Spinal cord (tissue), 10 donors: ENCODE measurements at places on chromosomes 5 and 9.
A peak's percentile ranks its signal among the peaks of the same experiment; 100 is the strongest.

- no peaks in the 10 kb centered on the region for H3K27me3 ChIP-seq
- no peak overlapping the region for H3K27ac ChIP-seq
- H3K4me3 ChIP-seq: no peak overlapping the region
- peaks cover 3% of the 10 kb centered on the region for H3K36me3 ChIP-seq
- DNase-seq: peak; percentile 41
- H3K4me1 ChIP-seq: no peaks in the 10 kb centered on the region
Observed at GRCh38 chr9:85960688-85961093, 19.7 kb downstream of the NAA35 start.

GRCh38 chr5:85096421-85096820, 711.7 kb upstream of the EDIL3 start:
- H3K4me1 ChIP-seq: no peaks in the 10 kb centered on the region
- no peak overlapping the region for H3K27ac ChIP-seq
- no peaks in the 10 kb centered on the region for H3K27me3 ChIP-seq
- H3K4me3 ChIP-seq: no peak overlapping the region
- no peaks in the 10 kb centered on the region for H3K36me3 ChIP-seq
- DNase-seq: no peak

DNA sequence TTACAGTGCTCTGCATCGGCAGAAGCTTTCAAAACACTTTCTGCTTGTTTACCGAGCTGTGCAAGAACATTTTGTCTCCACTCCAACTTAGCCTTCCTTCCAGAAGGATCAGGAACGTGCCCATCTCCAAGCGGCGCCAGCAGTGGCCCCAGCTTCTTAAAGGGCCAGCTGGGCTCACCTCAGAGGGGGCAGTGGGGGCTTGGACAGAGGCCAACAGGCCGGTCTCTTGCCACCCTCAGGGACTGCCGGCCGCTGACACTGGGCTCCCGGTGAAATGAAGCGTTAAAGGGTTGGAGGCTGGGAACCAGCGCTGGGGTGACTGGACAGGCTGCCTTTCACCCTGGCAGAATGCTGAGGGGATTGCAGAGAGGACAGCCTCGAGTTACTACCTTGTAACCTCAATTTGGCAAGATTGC, 67.0 kb upstream of the RNU6ATAC start:
- H3K27me3 ChIP-seq: no peaks in the 10 kb centered on the region
- peaks cover 66% of the 10 kb centered on the region for H3K4me1 ChIP-seq
- H3K36me3 ChIP-seq: no peaks in the 10 kb centered on the region
- no peak for DNase-seq

DNA sequence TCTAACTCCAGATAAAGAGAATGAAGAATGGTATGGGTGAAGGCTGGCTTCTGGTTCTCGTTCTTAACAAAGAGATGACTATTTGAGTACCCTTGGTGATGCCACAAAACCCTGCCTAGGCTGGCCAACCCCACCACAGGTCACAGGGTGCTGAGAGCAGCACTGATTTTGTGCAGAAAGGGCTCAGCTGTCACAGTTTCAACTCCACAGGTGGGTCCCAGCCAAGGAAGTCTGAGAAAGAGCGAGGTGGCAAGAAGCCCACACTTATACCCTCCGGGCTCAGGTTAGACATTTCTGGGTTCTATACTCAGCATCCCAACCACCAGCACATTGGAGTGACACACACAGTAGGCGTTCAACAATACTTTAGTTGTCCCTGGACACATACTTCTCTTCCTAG, 118.1 kb downstream of the SLIT3 start:
- H3K27ac ChIP-seq: no peak overlapping the region
- peaks cover 5% of the 10 kb centered on the region for H3K27me3 ChIP-seq
- no peaks in the 10 kb centered on the region for H3K36me3 ChIP-seq
- H3K4me1 ChIP-seq: no peaks in the 10 kb centered on the region
- H3K4me3 ChIP-seq: no peak overlapping the region

GRCh38 chr5:72284559-72285423, 35.2 kb downstream of the MRPS27 start:
- H3K27me3 ChIP-seq: no peaks in the 10 kb centered on the region
- no peak overlapping the region for H3K27ac ChIP-seq
- no peak for DNase-seq
- H3K4me1 ChIP-seq: peaks cover 3% of the 10 kb centered on the region
- no peak overlapping the region for H3K4me3 ChIP-seq

DNA sequence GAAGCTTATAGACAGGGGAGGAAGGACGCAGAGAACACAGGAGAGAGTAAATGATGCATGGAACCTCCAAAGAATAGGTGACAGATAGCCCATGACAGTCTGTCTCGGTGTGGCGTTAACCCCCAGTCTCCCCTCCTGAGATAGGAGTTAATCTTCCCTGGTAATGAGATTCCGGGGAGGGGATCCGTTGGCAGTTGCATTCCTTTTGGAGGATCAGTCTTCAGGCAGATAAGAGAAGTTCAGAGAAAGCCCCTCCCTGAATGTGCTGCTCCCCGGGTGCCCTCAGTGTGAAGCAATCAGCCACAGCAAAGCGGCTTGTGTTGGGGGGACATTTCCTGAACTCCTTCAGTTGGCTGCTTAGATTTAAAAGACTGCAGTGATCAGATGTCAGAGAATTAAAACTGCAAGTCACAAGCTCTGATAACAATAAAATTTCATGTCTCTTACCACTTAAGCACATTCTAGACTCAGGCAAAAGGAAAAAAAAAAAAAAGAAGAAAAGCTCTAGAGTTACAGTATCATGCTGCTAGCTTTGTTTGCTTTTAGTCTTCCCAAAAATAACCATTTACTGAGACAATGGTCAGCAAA, 121.1 kb downstream of the EGFLAM start:
- no peak for DNase-seq
- H3K4me3 ChIP-seq: no peak overlapping the region
- peaks cover 7% of the 10 kb centered on the region for H3K4me1 ChIP-seq
- no peaks in the 10 kb centered on the region for H3K27me3 ChIP-seq
- H3K27ac ChIP-seq: peak overlapping the region; percentile 20

- no peak overlapping the region for H3K4me3 ChIP-seq
- H3K27me3 ChIP-seq: no peaks in the 10 kb centered on the region
- H3K36me3 ChIP-seq: peaks cover 90% of the 10 kb centered on the region
- no peak for DNase-seq
- H3K27ac ChIP-seq: no peak overlapping the region
Observed at GRCh38 chr5:181235689-181236366, 7.9 kb downstream of the RACK1 start.

DNA sequence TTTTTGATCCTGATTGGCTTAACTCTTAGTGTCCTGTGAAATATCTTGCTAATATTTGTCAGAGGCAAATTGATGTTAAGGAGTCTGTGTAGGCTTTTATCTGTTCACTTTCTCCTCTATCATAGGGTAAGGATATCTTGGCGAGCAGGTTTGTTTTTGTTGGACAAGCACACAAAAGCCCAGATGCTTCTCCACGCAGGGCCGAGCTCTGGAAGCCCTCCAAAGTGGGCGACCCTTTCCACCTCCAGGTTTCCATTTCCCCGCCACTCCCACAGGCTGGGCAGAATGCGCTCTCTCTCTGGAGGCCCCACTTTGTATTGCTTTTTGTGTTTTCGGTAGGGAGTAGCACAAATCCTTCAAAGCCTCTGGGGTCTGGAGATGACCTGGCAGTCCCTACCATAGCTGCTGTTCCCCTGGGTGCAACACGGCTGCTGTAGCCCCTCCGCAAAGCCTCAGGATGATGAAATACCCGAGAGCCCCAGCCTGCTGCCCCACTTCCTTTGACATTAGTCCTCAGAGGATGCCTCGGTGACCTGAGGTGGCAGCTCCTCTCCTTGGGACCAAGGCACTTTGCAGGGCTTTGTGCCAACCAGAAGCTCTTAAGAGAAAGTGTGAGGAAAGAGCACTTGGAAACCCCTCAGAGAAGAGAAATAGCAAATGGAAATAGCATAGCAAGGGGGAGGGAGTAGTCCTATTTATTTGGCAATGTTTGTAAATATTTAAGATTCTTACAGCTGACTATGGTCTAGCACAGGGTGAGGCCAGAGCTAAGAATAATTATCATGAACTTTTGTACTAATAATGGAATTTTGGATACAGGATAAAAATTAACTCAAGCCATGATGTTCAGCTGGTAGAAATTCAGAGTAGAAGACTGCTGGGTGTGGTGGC, 122.8 kb downstream of the ARHGEF28 start:
- H3K27ac ChIP-seq: peak overlapping the region; percentile 52
- H3K4me3 ChIP-seq: no peak overlapping the region
- no peaks in the 10 kb centered on the region for H3K27me3 ChIP-seq
- peaks cover 4% of the 10 kb centered on the region for H3K36me3 ChIP-seq
- no peak for DNase-seq

DNA sequence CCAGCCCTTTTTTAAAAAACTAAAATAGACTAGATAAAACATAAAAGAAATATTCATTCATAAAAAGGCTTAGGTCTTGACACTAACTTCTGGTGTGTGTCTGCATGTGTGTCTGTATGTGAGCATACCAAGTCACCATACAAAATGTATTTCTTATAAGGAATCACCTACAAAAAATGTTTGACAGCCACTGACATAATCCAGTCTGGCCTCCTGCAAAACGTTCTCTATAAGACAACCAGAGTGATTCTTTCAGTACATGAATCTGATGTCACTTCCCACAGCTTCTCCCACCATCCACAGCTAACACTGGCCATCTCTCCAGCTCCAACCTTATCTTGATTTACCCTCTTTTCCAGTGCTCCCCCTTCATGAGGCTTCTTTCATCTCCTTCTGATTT, 192.3 kb downstream of the TLE1 start:
- no peak for DNase-seq
- peaks cover 3% of the 10 kb centered on the region for H3K4me1 ChIP-seq
- H3K27ac ChIP-seq: no peak overlapping the region
- no peak overlapping the region for H3K4me3 ChIP-seq
- H3K27me3 ChIP-seq: no peaks in the 10 kb centered on the region

- H3K27me3 ChIP-seq: no peaks in the 10 kb centered on the region
- H3K4me1 ChIP-seq: no peaks in the 10 kb centered on the region
- H3K4me3 ChIP-seq: no peak overlapping the region
- no peaks in the 10 kb centered on the region for H3K36me3 ChIP-seq
- H3K27ac ChIP-seq: no peak overlapping the region
Observed at GRCh38 chr5:169667896-169668674, 31.0 kb downstream of the DOCK2 start.

GRCh38 chr5:9376363-9377117, 169.3 kb downstream of the SEMA5A start:
- H3K36me3 ChIP-seq: no peaks in the 10 kb centered on the region
- no peaks in the 10 kb centered on the region for H3K27me3 ChIP-seq
- no peaks in the 10 kb centered on the region for H3K4me1 ChIP-seq
- DNase-seq: no peak
- no peak overlapping the region for H3K4me3 ChIP-seq

DNA sequence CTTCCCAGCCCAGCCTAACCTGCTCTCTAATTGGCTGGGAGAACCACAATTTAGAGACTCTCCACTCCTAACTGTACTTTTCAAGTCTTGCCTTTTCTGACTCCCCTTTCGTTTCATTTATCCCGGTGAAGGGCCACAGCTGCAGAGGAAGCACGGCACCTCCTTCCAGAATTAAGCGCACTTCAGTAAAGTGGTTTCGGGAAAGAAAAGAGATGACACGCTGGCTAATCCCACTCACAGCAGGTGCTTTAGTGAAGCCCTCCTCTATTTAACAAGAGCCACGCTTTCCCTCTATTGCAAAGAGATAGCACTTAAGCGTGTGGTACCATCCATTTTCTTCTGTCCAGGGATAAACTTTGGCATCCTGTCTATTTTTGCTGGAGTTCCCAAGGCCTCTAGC, 4.8 kb downstream of the DNAH5 start:
- no peak overlapping the region for H3K4me3 ChIP-seq
- H3K4me1 ChIP-seq: no peaks in the 10 kb centered on the region
- no peak overlapping the region for H3K27ac ChIP-seq
- H3K36me3 ChIP-seq: no peaks in the 10 kb centered on the region
- H3K27me3 ChIP-seq: no peaks in the 10 kb centered on the region

- no peaks in the 10 kb centered on the region for H3K36me3 ChIP-seq
- no peak for DNase-seq
- no peaks in the 10 kb centered on the region for H3K27me3 ChIP-seq
- no peaks in the 10 kb centered on the region for H3K4me1 ChIP-seq
Observed at GRCh38 chr5:11757661-11758060, 146.6 kb downstream of the CTNND2 start.

DNA sequence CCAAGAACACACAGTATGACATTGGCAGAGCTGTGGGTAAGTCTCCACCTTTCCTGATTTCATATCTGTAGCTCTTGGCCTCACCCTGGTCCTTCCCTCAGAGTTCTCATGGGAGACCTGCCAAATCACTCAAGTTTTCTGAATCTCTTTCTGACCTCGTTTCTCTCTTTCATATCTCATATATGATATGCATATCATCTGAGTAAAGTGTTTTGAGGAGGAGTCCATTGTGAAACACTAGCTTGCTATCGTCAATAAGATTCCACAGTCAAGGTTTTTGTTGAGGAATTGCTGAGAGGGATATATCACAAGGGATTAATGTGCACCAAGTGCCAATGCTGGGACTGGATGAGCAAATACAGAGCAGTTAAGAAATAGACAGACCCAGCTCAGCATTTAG, 739.2 kb downstream of the BRINP1 start:
- H3K4me3 ChIP-seq: no peak overlapping the region
- H3K27me3 ChIP-seq: no peaks in the 10 kb centered on the region
- no peak overlapping the region for H3K27ac ChIP-seq
- DNase-seq: no peak
- no peaks in the 10 kb centered on the region for H3K36me3 ChIP-seq

DNA sequence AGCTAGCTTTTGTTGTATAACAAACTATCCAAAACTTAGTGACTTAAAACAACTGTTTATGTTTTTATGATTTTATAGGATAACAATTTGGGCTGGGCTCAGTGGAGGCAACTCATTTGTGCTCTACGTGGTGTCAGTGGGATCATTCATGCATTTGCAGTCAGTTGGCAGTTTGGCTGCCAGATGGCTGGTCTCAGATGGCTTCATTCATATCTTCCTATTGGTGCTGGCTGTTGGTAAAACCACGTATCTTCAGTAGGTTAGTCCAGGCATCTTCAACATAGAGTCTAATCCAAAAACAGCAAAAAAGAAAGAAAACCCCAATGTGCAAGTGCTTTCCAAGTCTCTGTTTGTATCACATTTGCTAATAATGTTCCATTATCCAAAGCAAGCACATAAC, 51.7 kb upstream of the RIC1 start:
- no peak overlapping the region for H3K27ac ChIP-seq
- no peaks in the 10 kb centered on the region for H3K27me3 ChIP-seq
- H3K4me1 ChIP-seq: no peaks in the 10 kb centered on the region
- DNase-seq: no peak
